ENCODE measurements at places on chromosomes 4 and X.

DNA sequence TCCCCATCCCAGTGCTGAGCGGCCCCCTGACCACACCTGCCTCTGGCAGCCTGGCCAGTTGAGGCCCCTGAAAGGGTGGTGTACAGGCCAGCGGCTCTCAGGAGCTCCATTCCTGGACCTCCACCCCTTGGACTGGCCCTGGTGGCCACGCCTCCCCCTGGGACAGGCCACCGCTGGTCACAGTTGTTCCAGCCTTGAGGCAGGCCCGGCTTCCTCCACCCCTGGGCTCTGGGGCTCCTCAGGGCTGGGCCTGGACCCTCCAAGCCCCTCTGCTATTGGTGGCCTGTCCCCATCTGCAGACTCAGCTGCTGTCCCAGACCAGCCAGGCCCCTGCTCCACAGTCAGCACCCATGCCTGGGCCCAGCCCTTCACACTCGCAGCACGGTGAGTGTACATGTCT is 93.2 kb upstream of the NKX1-1 start:
- no peak for DNase-seq

- no peak for DNase-seq
Observed at GRCh38 chr4:182085051-182085480, 158.1 kb upstream of the TENM3 start.

DNA sequence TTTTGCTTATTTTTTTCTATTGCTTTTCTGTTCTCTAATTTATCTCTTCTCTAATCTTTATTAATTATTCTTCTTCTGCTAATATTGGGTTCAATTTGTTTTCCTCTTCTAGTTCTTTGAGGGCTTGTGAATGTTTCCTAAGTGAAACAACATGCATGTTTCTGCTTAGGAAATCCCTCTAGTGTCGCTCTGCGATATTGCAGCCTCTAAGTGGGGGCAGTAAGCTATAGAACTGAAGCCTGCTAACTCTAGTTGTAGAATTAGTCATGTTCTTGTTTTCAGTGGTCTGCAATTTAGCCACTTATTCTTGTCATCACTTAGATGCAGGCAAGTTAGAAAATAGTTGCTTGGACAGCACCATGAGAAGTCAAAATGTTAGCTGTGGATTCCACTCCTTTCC is 222.6 kb downstream of the SPIN4 start:
- no peak for DNase-seq

DNA sequence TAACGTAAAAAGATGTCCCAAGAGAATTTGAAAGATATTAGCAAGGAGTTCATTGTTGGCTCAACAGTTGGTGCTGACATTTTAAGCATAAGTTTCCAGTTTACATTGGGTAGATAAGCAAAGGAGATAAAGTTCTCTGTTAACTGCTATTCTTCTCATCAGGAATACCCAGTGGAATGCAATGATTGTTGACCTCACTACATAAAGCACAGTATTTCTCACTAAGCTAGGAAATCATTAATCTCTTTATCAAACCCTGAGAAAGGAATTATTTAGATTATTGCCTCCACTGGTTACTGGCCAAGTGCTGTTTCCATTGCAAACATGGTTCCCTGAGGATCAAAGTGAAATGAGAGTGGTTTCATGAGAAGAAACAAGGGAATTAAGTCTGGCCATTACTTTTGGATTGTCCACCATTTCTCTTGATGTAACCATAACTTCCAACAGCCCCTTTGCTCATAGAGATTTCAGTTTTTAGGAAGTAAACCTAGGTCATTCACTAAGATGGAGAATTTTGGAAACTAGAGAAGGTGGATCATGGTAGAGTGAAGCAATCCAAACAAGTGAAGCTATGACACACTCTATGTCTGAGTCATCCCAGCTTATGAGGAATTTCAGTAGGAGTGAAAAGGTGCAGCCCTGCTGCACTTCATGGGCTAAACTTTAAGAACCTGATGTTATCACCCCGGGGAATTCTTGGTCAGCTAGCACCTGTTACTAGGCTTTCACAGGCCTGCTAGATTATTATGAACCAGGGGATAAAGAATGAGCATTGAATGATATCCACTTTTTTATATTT is 163.4 kb downstream of the AREG start:
- no peak for DNase-seq
